Neural crest cell (in vitro differentiated cells): ENCODE measurements at places on chromosomes 1 and 21. TPM values are rescaled to one million over a fixed set of nuclear protein-coding genes. Genes with fewer than 3 reads are reported as not detected.

SLC5A9 gene
- total RNA-seq, result not detected in 2 replicates

DNA sequence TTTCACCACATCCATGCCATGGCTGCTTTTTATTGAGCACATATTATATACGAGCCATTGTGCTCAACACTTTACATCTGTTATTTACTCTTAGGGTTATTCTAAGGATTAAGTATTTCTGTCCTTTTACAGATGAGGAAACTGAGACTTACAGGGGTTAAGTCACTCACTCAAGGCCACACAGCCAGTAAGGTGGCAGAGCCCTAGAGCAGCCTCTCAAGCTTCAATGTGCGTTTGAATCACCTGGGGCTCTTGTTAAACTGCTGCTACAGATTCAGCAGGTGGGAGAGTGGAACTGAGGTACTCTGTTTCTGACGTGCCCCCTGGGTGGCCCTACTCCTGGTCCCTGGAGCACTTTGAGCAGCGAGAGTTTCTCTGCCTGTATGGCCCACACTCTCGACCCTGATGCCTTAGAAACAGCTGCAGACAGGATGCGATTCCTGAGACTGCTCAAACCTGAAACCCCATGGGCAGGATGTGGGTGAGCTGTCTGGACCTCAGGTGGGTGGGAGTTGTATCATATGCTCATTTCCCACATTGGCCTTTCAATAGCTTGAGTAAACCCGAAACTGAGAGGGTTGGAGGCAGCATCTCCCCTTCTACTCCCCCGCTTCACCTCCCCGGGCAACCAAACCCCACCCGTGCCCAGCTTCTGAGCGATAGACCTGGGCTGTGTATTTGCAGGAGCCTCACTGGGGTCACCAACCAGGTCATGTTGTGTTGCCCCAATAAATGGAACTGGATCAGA lies 59.3 kb downstream of the MAN1C1 start:
- no peak for DNase-seq

DNA sequence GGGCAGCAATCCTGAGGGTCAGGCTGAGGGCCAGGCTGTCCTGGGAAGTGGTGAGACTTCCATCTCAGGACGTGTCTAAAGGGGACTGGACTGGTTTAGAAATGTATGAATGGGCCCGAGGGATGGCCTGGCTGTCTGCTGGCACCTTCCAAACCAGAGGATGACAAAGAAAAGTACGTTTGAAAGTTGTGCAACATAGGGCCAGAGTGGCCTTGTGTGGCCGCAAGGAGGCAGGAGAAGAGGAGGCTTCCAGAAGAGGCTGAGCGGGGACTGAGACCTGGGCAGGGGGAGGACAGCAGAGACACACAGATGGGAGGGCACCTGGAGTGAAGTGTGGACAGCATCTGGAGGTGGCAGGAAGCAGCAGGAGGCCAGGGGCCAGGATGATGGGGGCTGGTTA lies 2.6 kb upstream of the SYTL1 start:
- no peak for DNase-seq

OR10Z1 gene
- not detected in 2 replicates for total RNA-seq

DNA sequence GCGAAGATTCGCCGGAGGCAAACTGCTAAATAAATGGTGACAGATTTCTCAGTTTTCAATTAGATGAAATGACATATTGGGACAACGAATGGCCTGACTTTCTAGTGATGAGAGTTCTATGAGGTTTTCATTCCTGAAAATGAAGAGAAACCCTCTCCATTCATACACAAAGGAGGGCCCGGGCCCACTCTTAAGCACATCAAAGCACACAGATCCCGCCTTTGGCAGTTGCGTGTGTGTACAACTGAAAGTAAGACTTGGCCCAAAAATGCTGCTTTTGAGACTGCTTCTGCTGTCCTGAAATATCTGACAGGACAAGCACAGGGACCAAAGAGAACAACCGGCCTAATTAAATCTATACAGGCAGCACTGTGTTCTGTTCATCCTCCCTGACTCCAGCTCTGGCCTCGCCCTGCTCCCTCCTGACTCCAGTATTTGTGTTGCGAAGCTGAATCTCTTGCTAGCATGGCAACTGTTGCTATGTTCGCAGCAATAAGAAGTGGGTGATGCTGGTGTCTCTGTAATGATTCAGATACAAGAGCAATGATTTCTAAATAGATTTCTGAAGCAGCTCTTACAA lies 7.4 kb downstream of the LRRC53 start:
- DNase-seq, result peak; percentile 6

DNA sequence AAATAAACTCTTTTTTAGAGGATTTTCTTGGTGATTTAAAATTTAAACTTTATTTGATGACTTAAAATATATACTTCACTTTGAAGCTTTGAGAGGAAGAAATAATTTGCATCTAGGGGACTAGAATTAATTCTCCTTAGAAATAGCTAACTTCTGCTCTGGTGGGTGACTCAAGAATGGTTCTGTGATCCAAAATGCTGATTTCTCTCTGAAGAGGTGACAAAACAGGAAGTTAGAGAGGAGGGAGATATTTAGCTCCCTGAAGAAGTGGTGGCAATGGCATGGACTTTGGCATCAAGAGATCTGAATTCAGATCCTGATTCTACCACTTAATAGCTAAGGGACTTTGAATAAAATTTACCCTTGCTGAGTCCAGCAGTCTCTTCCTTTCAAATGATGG lies 125.8 kb upstream of the ATP1B1 start:
- DNase-seq, result no peak

- no peak for DNase-seq
These were observed 86.0 kb downstream of the SLC25A24 start for GRCh38 chr1:108114033-108114599.

- DNase-seq, result no peak
These were observed 3.9 kb downstream of the LAPTM5 start for GRCh38 chr1:30753660-30754123.

GRCh38 chr1:45730075-45730779 lies 20.2 kb downstream of the IPP start:
- no peak for DNase-seq

DNA sequence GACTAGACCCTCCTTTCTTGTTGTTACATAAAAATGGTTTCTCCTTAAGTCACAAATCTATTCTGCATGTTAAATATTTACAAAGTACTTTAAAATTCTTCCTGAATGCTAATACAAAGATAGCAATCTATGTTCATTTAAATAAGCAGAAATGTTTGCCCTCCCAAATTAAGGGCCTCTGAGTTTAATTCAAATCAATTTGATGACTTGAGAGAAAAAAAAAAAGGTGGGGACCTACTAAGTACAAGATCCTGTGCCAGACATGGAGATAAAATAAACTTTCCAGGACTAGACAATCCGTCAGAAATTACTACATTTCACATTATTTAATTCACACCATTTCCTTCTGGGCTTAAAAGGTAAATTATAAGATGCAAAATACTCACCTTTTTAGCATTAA lies 548.3 kb downstream of the DPYD start:
- DNase-seq, result no peak

DNA sequence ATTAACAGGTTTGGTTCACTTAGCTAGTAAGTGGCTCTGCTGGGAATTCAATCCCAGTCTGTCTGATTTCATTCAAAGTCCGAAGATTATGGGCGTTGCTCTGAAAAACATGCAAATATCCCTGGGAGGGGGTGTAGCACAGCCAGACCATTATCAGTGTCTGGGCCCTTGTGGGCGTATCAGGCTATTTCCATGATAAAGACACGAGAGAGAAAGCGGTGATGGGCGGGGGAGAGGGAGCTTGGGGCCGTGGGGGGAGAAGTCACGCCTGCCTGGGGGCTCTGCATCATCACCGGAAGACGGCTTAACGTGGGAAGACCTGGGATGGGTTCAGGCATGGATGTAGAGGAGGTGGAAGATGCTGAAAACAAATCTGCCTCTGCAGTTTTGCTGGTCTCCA lies 25.8 kb downstream of the IL6R start:
- DNase-seq, result peak; percentile 23

GRHL3 gene
- 0.12 TPM in 1 of 2 replicates, not detected in the other for total RNA-seq

- no peak for DNase-seq
These were observed 3.8 kb upstream of the HES3 start for GRCh38 chr1:6239950-6240768.

DNA sequence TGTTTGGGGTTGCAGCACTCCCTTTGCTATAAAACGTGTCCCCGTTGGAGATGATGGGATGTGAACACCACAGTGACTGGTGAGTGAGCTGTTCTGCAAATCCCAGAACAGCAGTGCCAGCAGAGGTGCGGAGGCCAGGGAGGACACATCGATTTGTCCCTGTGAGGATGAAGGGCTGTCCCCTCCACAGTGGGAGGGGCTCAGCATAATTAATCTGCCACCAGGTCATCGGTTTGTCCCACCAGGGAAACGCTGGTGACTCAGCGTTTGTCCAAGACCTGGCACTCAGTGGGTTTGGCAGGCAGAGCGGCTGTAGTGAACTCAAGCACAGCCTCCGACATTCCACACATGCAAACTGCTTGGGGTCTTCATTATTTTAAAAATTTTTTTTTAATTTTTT lies 22.8 kb upstream of the PDE9A start:
- no peak for DNase-seq

- no peak for DNase-seq
These were observed 28.0 kb upstream of the USP25 start for GRCh38 chr21:15701830-15702229.

DNA sequence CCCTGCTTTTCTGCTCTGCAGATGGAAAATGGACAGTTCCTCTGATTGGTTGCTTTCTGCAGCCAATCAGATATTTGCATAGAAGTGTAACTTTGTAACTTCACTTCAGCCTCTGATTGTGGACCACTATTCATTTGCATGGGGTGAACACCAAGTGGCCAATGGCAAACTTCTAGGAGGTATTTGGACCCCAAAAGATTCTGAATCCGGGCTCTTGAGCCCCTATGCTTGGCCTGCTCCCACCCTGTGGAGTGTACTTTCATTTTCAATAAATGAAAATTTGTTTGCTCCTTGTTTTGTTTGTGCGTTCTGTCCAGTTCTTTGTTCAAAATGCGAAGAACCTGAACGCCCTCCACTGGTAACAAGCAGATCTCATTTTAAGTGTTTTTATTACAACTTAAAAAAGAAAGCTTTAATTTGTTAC lies 6.4 kb upstream of the GSTM4 start:
- no peak for DNase-seq

HSD3B2 gene
- total RNA-seq, result not detected in 2 replicates

MEGF6 gene
- total RNA-seq, result 36.7 and 38.8 TPM in 2 replicates

DNA sequence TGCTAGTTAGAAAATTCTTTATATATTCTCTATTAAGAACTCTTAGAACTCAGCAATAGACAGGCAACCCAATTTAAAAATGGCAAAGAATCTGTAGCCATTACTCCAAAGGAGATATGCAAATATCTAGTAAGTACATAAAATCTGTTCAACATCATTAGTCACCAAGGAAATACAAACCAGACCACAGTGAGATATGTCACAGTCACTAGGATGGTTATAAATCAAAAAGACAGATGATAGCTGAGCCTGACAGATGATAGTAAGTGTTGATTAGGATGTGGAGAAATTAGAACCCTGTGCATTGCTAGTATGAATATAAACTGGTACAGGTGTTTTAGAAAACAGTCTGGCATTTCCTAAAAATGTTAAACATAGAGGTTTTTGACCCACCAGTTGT lies 26.6 kb downstream of the SRSF11 start:
- no peak for DNase-seq

DNA sequence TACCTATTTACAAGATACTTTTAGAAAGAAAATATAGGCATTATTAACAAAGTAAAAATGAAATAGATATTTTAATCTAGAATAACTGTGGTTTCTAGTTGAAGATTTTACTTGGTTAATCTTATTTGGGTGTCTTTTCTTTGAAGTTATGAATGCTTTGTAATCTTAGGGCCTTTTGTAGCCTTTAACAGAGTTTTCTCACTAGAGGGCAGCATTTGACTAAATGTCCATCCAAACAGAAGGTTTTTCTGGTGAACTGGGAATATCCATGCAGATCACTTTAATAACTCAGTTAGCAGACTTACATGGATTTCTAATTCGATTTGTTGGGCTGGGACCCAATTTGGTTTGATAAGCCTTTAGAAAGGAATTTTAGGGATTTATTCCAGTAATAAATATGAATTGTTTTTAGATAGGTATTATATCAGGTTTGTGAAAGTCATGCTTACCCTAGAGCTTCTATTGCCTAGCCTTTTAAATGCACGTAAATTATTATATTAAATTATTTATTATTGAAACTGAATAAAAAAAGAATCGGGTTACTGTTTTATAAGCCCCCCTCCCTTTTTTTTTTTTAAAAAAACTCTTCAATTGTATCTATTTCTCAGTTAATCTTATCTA lies 119.7 kb downstream of the ZNF326 start:
- no peak for DNase-seq

- DNase-seq, result no peak
These were observed 317.2 kb upstream of the C1orf87 start for GRCh38 chr1:60390593-60391282.

- no peak for DNase-seq
These were observed 3.3 kb downstream of the AMPD2 start for GRCh38 chr1:109622895-109623294.

DNA sequence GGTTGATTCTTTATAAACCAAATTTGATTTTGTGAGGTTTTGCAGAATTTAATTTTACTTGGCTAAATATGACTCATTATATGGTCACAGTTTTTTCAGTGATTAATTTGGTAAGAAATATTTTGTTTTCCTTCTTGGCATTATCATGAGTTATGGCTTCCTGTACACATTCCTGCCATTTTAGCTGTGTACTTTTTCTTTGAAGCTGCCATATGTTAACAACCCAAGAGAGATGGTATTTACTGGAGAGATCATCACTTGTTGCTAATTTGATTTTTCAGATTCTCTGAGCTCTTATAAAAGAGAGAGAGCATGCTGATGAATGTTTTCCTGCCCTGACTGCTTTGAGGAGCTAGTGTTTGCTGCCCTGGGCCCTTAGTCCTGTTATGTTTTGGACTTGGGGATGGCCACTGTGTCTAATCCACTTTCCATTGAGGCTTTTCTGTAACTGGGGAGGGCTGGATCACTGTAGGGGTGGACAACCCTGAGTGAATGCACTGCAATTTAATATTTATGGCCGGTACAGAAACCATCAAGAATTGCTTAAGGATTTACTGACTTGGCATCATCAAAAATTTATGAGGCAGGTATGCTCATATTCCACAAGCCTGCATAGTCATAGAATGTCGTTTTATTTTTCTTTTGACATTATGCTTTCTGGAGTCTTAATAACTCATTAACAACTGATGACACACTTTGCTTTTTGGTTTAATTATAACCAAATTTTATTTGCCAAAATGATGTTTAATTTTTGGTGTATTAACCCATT lies 200.9 kb downstream of the DISC1 start:
- DNase-seq, result no peak

DIRAS3 gene
- 1.1 and 1.4 TPM in 2 replicates for total RNA-seq

ADAMTSL4 gene
- 0.32 and 0.44 TPM in 2 replicates for total RNA-seq

- DNase-seq, result no peak
These were observed 64.4 kb downstream of the DISP3 start for GRCh38 chr1:11543392-11543791.
